ENCODE measurements at places on chromosomes 1 and 21. TPM values are rescaled to one million over a fixed set of nuclear protein-coding genes. Genes with fewer than 3 reads are reported as not detected.

DNA sequence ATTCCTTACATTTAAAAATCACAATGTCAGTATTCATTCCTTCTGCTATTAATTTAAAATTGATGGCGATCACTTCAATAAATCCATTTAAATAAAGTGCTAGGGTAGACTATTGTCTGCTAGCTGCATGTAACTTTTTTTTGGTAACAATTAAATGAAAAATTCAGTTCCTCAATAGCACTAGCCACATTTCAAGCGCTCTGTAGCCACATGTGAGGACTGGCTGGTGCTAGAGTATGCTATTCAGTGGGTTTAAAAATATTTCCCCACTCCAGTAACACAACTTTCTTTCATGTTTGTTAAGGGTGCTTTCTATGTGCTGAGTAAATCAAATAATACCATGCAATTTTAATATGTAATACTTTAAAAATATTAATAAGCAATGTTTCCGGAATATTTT is 108.2 kb downstream of the LTN1 start:
- DNase-seq = no peak

DNA sequence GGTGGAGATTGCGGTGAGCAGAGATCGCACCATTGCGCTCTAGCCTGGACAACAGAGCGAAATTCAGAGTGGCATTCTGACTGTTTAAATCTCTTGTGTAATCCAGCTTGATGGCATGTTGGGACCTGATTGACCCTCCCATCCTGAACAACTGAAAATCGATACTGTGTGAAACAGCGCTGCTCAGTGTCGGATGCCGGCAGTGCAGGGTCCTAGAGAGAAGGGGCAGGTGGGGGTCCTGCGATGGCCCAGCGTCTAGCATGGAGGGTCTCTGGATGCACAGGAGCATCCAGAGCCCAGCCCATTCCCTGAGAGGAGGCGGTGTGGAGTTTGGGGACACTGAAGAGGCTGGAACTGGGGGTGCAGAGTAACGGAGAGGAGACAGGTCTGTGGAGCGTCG is 15.8 kb downstream of the AGT start:
- no peak for DNase-seq

Gene CLDN19
- not detected for total RNA-seq

DNA sequence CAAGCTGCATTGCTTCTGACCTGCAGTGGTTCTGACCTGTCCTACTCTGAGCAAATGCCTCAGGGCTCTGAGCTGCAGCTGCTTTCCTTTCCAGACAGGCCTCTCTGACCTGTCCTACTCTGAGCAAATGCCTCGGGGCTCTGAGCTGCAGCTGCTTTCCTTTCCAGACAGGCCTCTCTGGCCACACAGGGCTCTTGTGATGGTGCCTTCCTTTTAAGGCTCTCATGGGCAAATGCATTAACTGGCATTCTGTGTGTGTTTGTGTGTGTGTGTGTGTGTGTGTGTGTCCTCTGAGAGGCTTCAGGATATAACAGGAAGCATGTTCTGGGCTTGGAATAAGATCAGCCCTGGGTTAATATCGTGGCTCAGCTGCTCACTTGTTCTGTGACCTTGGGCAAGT is 131.3 kb downstream of the NTPCR start:
- DNase-seq = no peak

DNA sequence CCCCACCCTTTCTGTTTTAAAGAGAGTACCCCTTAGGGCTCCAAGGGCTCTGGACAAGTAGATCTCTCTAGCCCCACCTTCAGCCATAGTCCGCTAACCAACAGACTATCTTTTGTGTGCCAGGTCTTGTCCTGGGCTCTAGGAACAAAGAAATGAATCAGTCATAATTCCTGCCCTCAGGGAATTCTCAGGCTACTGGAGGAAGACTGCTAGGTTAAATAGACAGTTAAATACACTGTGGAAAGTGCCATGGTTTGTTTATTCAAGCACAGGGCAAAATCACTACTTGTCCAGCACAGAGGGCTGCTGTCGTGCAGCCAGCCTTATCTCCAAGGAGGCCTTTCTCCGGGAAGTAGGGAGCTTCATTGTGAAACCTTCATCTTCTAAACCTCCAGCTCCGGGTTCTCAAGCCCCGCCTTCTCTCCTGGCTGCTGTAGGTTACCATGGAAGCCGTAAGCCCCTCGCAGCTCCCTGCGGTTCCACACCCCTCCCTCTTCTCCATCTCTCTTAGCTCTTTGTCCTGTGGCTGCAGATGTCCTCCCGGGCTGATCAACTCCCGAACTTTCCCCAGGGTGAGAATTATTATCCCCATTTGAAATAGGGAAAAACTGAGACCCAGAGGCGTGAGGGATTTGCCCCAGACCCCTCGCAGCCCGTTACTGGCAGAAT is 29.8 kb downstream of the SHISAL2A start:
- DNase-seq = no peak

DNA sequence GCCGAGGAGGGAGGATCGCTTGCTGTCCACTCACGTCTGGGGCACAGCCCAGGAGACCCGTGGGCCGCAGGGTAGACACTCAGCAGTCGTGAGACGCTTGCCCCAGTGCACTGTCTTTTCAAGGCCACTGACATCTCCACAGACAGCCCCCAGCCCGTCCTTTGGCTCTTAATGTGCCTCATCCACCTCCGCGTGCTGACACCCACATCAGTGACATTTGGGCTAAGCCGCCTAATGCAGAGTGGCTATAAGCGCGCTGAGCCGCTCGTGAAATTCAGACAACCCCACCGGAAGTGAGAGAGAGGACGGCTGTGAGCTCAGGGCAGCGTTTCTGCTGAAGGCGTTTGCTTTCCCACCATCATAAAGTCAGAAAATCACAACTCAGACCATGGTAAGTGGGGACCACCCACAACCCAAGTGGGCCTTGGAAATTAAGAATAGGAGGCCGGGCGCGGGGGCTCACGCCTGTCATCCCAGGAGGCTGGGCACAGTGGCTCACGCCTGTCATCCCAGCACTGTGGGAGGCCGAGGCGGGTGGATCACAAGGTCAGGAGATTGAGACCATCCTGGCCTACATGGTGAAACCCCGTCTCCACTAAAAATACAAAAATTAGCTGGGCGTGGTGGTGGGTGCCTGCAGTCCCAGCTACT is 8.4 kb downstream of the SLC35E2B start:
- no peak for DNase-seq

Gene AMPD1
- total RNA-seq = not detected

GRCh38 chr1:86787621-86788020 is 83.2 kb downstream of the SH3GLB1 start:
- no peak for DNase-seq

DNA sequence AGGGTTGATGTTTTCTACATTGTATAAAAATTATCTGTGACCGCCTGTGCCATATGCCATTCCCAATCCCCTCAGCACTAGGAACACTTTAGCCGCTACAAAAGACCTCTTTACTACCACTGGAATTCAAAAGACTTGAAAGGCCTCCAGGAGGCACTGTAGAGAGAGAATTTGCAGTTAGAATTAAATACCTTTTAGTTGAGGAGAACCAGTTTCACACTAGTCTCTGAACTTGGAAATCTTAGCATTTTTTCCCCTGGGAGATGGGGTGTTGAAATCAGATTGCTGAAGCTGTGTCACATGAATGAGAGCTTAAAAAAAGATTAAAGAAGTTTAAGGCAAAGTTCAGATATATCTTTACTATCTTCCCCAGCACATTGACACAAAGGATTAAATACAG is 291.0 kb downstream of the ADGRL2 start:
- no peak for DNase-seq

DNA sequence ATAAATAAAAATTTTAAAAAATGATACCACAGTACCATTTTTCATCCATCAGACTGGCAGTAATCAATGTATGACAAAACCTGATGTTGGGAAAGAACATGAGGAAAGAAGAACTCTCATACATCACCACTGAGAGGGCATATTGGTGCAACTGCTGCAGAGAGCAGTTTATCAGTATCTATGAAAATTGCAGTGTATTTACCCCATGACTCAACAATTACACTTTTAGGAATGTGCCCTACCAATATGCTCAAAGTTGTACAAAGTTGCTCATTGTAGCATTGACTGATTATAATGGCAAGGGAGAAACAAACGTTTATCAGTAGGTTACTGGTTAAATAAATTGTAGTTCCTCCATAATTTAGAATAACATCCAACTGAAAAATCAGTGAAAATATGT is 36.7 kb downstream of the CATSPERE start:
- no peak for DNase-seq

DNA sequence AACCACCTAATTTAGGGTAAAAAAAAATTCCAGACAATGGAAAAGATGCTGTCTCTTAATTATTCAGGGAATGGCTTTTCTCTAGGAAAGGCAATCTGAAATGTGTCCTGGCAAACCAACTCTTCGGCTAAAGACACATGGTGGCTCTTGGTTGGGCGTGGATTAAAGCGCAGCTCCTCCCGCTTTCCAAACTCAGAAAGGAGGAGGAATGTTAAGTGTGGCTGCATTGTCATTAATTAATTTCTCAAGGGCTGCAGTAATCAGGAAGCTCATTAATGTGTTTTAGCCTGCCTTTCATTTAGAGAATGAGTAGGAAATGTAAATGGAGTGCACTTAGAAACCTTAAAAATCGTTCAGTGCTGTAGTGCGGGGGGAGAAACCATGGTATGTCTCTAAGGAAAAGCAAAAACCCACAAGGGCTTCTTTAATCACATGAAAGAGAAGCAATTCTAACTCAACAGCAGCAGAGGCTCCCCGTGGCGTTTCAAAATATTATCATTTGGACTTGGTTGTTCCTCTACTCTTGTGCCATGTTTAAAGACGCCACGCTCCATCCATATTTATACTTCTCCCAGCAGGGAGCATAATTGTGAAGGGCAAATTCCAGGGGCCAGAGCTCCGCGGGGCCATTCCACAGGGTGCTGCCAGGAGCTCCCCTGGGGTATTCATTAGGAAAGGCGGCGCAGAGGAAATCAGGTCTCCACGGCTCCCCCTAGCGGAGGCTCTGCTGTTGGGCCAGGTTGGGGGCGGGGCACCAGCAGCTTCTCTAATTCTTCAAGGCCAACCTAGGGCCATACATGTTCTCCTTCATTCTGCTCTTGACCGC is 91.9 kb upstream of the SSX2IP start:
- peak; percentile 89 for DNase-seq

- no peak for DNase-seq
These were observed 30.5 kb downstream of the RNF187 start for GRCh38 chr1:228517655-228518054.

GRCh38 chr1:36411674-36412648 is 14.3 kb upstream of the LSM10 start:
- DNase-seq = peak; percentile 82

Gene GBP6
- total RNA-seq = 0.46 TPM

DNA sequence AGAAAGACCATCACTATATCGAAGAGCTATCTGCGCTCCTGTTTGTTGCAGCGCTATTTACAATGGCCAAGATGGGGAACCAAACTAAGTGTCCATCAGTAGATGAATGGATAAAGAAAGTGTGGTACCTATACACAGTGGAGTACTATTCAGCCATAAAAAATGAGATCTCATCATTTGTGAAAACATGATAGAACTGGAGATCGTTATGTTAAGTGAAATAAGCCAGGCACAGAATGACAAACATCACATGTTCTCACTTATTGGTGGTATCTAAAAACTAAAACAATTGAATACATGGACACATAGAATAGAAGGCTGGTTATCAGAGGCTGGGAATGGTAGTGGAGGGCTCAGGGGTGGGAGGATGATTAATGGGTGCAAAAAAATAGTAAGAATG is 256.2 kb downstream of the SRGAP2C start:
- no peak for DNase-seq

Gene HES2
- not detected for total RNA-seq

Gene GCSAML
- total RNA-seq = 0.09 TPM

- no peak for DNase-seq
These were observed 1.4 kb downstream of the BCL10 start for GRCh38 chr1:85274969-85275453.

- no peak for DNase-seq
These were observed 772 bp downstream of the SLC30A2 start for GRCh38 chr1:26044971-26045721.

DNA sequence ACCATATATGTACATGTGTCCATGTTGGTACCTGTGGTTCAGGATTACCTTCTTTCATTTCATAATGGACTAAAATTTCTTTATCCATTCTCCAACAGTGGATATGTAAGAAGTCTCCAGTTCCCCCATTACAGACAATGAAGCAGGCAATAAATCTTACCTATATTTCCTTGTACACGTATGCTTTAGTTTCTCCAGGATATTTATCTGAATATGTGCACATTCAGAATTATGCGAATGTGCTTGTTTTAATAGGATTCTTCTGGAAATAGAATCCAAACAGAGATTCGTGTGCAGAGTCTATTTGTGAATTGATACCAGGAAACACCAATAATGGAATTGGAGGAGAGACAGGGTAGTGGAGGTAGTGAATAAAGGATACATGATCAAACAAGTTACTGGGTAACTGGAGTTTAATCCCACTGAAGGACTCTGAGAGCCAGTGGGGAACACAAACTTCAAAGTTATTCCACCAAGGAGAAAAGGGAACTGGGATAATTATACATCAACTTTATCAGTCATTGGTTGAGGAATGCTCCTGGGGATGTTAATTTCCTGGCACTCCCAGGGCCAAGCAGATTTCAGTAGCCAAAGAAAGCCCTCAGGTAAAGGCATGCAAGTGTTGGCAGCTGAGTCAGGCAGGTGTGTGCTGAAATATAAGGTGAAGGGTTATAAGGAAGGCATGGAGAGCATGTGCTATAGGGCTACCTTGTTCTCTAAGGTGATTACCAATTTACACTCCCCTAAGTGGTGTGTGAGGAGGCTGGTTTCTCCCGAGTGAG is 374.9 kb upstream of the PBX1 start:
- no peak for DNase-seq

DNA sequence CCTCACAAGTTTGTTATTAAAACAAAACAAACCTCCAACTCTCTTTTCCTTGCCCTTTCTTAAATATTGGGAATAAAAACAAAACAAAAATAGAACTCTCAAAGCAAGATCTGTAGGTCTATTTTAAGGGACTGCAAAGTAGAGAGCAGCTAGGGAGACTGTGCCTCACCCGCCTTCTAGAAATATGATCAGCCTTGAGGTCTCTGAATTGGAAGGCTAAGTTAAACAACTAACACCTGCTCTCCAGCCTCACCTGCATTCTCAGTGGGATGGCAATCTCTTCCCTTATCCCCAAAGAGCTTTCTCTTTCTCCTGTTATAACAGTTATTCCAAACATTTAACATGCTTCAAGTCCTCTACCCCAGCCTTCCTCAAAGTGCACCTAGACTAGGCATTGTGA is 75.5 kb upstream of the TNR start:
- no peak for DNase-seq

DNA sequence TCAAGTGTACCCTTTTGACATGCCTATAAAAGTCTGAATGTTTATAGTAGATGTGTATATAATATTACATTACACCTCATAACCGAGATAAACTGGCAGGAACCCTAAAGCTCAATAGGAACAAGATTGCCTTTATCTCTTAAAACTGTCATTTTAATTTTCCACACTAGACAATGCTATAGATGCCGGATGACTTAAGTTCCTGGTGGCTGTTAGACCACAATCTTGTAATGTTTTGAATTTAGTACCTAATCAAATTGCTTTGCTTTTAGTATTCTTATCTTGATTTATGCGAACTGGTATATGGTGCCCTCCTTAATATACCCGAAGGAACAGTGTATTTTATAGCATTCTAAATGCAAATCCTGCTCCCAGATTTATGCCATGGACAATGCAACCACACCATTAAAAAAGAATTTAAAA is 1397.0 kb upstream of the ADGRL4 start:
- DNase-seq = no peak

- DNase-seq = no peak
These were observed 60.4 kb upstream of the ACOT11 start for GRCh38 chr1:54487571-54488050.

- no peak for DNase-seq
These were observed 11.1 kb downstream of the ECE1 start for GRCh38 chr1:21278860-21279845.

GRCh38 chr1:211547710-211548109 is 31.3 kb downstream of the SLC30A1 start:
- no peak for DNase-seq
